A549 (cell line): ENCODE measurements at places on chromosomes 7 and 10. TPM values are rescaled to one million over a fixed set of nuclear protein-coding genes. Genes with fewer than 3 reads are reported as not detected.

The ZNF365 gene
- polyA plus RNA-seq = 1.1 to 1.3 TPM (median 1.2 TPM) in 3 replicates

The SLC29A4 gene
- polyA plus RNA-seq = 10.3 to 14.8 TPM (median 12.6 TPM) in 3 replicates

The ASB10 gene
- polyA plus RNA-seq = not detected in 3 replicates

The CTAGE6 gene
- not detected in 3 replicates for polyA plus RNA-seq
